ENCODE measurements at places on chromosomes 16 and 17.

- no peak for DNase-seq
Measured at GRCh38 chr17:8828517-8828875, 29.3 kb upstream of the MFSD6L start.

GRCh38 chr17:19709841-19710240, 6.5 kb downstream of the SLC47A2 start:
- DNase-seq: no peak

- no peak for DNase-seq
Measured at GRCh38 chr16:86572606-86573005, 5.7 kb upstream of the FOXL1 start.

DNA sequence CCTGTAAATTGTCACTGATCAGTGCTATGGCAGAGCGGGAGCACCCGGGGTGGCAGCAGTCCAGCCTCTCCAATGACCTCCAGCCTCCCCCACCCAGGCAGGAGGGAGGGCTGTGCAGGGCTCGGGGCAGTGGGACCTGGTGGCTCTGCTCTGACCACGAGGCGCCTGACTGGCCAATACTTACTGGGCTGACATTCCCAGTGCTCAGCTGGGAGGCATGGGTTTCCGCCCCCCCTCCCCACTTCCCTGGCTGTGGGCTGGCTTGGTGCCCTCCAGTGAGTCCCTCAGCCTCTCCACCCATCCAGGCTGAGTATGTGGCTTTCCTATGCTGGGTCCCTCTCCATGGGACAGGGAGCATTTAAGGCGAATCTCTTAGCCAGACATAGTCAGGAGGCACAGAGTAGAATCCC, 2.7 kb downstream of the SOCS3 start:
- DNase-seq: no peak

DNA sequence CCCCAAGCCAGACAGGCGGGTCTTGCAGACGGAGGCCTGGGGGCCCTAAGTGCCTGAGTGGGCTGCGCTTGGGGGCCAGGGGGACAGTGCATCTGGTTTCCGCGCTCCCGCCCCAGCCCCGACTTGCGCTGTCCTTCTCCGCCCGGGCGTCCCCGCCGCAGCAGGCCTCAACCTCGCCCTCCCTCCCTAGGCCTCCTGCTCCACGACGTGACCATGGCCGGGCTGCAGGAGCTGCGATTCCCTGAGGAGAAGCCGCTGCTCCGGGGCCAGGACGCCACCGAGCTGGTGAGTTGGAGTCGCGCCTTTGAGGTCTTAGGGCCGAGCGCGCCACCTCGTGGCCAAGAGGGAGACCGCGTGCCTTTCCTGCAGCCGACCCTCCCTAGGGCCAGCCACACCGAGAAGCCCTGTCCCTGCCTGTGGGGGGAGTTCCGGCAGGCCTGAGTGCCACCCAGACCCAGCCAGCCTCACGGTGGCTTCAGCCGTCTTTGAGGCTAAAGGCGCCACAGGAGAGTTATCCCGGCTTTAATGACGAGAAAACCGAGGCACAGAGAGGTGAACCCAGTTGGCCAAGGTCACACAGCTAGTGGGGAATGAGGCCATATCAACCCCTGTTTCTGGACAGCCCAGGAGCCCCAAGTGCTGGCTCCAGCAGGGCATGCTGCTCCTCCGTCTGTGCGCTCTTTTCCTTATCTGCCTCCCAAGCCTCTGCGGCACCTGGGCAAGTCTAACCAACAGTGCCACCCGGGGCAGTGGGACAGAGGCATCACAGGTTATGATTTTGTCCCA, 12.2 kb upstream of the NDRG4 start:
- peak; percentile 73 for DNase-seq

DNA sequence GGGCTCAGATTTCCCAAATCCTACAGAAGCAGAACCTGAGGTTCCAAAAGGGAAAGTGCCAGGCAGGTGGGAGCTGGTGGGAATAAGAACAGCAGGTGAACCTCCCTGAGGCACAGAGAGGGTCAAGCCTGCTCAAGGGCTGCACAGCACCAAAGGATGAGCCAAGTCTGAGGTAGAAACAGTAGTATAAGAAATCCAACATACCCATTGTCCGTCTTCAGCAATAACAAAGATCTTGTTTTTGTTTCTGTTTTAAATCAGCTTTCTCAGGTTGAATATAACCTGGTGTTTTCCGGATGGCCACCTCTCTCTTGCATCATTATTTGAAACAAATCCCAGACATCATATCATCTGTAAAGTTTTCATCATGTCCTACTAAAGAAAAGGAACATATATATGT, 10.6 kb upstream of the CES3 start:
- DNase-seq: peak; percentile 47

- DNase-seq: peak; percentile 48
Measured at GRCh38 chr16:67857547-67858233, 10.2 kb upstream of the CENPT start.

DNA sequence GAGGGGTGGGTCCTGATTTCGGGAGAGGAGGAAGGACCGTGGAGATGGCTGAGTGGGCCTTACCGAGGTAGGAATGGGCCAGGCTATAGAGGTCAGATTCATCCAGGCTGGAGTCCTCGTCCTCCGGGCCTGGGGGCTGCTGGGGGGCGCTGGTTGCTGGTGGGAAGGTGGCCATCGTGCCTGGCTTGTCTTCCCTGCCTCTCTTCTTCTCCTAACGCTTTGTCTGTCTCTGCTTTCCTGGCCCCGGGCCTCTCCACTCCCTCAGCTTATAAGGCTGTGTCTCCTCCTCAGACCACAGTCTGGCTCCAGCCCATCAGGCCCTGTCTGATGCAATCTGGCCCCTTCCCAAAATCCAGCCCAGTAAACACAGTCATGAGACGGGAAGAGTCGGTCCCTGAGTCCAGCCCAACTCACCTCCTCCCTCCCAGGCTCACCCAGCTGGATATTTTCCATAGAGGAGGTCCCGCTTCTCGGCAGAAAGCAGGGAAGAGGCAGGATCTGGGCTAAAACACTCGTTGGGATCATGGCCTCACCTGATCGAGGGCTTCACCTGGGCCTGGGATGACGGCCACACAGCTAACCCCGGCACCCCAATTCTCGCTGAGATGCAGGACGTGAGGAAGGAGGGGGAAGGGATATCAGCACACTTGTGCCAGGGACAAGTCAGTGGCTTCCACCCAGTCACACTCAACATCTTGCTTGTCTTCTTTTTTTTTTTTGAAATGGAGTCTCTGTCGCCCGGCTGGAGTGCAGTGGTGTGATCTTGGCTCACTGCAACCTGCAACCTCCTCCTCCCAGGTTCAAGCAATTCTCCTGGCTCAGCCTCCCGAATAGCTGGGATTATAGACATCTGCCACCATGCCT, at the start of gene NUPR1:
TSS of gene NUPR1 (minus strand) at position 242 of the 864 bp plus-strand sequence. CDS start at position 175, 67 bp downstream.
- no peak for DNase-seq

DNA sequence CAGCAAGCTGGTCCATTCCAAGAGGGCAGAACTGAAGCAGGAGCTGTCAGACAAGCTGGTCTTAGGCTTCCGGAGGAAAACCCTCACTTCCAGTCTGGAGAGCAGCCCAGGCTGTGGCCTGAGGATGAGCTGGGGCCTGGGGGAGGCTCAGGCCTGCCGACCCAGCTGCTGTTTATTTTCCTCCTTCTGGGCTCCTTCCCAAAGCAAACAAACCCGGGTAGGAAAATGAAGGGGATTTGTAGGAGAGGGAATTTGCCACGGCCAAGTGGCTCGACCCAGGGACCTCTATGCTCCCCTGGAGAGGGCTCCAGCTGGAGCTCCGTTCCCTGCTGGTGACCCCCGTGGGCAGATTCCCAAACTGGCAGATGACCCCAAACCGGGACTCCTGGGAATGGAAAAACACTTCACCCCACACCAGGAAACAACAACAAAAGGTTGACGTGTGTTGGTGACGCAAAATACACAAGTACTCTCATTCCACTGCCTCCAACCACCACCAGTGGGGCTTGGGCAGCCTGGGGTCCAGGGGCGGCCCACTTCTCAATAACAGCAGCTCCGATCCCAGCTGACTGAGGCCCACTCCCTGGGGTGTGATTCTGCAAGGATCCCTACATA, 8.8 kb downstream of the JUP start:
- no peak for DNase-seq

DNA sequence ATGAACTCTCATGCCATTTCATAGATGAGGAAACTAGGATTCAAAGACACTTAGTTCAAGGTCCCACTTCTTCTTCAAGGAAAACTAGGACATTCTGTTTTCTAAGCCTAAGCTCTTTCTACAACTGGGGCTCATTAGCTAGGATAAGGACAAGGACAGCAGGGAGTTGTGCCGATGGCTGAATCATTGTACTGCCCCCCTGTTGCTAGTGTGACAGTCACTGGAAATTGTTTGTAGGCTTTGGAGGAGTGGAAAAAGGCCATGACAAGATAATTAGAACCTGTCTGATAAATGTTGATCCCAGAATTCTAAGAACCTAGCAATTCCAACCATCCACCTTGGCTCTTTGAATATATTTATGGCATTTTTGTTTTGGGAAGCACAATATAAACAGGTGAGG, 445.7 kb downstream of the CDH8 start:
- no peak for DNase-seq

DNA sequence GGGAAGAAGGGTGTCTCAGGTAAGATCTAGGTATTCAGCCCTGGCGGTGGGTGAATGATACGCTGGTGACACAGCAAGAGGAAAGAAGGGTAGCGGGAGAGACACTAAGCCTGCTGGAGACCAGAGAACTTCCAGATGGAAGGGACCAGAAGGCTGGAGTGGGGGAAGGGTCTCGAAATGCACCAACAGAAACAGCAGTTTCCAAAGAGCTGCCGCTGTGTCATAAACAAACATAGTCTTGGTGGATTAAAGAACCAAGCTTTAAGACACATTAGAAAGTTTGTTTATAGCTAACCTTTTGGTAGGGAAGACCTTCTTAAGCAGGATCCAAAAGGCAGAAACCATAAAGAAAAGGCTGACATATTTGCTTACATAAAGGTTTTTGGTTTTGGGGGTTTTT, 20.9 kb downstream of the TRPV3 start:
- DNase-seq: no peak

DNA sequence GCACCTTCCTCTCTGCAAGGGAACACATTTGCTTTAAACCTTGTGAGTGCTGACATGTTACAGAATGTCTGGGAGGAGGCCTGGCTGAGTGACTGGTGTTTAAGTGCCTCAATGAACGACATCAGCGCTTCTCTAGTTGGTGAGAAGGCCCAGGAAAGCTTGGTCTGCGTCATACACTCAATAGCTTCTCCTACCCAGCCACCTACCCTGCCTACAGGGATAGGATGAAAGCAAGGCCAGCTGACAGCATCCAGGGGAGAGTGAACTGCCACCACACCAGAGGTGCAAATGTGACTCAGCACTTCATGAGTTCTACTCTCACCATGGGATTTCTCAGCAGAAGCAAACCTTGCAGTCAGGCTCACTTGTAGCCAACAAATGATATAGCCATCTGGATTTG, 31.7 kb upstream of the CFAP20 start:
- no peak for DNase-seq

DNA sequence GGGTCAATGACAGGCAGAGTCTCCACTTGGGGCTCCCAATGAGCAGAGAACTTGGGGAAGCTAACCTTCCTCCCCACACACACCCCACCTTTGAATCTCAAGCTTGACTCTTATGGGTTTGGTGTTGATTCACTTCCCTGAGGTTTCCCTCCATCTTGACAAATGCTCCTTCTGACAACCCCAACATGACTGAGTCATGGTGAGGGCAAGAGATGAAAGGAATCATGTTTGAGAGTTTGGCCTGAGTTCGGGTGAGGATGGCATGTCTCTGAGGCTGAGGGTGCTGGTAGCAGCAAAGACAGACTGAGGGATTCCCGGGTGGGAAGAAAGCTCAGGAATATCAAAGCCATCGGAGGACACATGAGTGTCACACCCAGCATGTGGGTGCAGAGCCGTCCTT, 18.7 kb downstream of the KRT9 start:
- no peak for DNase-seq

- DNase-seq: no peak
Measured at GRCh38 chr17:7019839-7020519, 2.9 kb upstream of the BCL6B start.

DNA sequence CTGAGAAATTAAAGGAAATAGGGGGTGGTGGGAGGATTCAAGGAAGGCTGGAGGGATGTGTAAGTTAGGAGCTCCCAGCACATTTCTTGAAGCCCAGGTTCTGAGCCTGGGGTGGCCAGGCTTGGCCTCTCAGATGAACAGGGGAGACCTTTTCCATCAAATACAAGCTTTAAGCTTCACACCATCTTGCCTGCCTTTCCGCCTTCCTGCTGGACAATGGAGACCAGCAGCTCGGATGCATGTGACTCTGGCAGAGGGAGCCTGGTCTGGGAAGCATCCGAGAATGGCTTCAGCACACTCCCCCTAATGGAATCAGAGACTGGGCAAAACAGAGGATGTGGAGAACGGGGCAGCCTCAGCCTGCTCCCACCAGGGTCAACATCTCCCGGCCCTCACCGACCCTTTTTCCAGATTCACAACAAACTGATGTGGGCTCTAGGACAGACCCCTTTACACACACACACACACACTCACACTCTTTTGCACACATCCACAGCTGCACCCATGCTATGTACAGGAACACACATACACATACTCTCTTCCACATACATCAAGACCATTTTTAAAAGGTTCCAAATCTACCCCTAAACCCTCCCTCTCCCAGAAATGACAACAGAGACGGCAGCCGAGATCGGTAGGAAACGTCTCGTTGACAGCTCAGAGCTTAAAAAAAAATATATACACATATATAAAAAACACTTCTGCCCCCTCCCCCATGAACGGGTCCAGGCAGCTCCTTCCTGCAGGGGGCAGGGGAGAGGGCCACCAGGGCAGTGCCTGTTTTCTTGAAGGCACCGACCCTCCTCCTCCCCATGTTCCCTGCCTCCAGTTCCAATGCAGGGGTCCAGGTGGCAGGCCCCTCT, 6.5 kb upstream of the ATXN7L3 start:
- no peak for DNase-seq

DNA sequence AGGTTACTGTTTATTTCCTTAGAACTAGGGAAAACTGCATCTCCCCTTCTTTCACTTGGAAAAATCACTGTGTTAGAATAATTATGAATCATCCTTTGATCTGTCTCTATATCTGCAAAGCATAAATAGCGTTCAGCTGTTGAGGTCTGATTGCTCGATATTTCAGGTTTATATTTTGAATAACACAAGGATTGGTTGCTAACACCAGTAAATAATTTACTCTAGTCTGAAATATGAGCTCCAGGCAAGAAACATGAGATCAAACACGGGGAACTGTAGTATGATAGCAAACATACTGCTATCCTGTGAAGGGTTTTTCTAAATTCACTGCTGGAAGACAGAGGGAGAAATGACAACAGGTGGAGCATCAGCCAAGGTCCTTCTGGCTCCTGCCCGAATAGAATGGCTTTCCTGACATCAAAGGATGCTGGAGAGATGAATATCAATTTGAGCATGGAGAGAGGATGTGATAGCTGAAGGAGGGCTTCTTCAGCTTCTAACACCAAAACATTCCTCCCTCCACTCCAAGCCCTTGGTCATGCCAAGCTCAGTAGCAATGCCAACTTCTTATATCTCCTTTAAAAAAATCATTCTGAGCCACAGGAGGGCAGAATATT, 450.3 kb downstream of the SHISA9 start:
- no peak for DNase-seq

- DNase-seq: no peak
Measured at GRCh38 chr17:28346746-28347246, 10.5 kb downstream of the POLDIP2 start.

DNA sequence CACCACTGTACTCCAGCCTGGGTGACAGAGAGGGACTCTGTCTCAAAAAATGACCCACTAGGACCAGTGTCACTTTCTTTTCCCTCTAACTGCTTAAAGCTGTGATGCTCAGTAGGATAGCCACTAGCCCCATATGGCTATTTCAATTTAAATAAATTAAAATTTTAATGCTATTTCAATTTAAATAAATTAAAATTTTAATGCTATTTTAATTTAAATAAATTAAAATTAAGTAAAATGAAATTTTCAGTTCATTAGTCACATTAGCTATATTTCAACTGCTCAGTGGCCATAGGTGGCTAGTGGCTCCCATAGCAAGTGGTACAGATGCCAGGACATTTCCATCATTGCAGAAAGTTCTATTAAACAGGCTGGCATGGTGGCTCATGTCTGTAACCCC, 43.0 kb downstream of the NLRC5 start:
- DNase-seq: no peak

Measured in activated CD4-positive, alpha-beta T cell treated with anti-CD3 and anti-CD28 coated beads, Interleukin-2, amount 50 U/mL, for 16 hours (primary cell).